ENCODE measurements at places on chromosomes 6 and 20. TPM values are rescaled to one million over a fixed set of nuclear protein-coding genes. Genes with fewer than 3 reads are reported as not detected.

Gene CST5
- total RNA-seq: not detected

Gene CD24
- total RNA-seq: 86.9 TPM

Gene ZNF391
- total RNA-seq: 14.2 TPM

Gene SIGLEC1
- 8.8 TPM for total RNA-seq

Gene KCNS1
- total RNA-seq: not detected

Gene PPP1R3G
- total RNA-seq: 4.4 TPM

Gene ENPP4
- 4.4 TPM for total RNA-seq

Gene FKBP1C
- not detected for total RNA-seq

Gene OR2H1
- total RNA-seq: not detected

Gene RMND1
- 15.7 TPM for total RNA-seq

Gene SLC26A8
- not detected for total RNA-seq

Gene POPDC3
- not detected for total RNA-seq

Gene HTR1E
- not detected for total RNA-seq

Gene WASF1
- 20.1 TPM for total RNA-seq

Gene HEY2
- 0.98 TPM for total RNA-seq

Gene RBPJL
- not detected for total RNA-seq

Gene TRIM10
- not detected for total RNA-seq

Gene SRMS
- total RNA-seq: not detected

Gene CPNE1
- 149 TPM for total RNA-seq

Gene NNAT
- 8.3 TPM for total RNA-seq

Gene ELOVL2
- total RNA-seq: 0.25 TPM

Gene LIME1
- total RNA-seq: 32.4 TPM

Gene SAPCD1
- not detected for total RNA-seq

Gene DAAM2
- 22.1 TPM for total RNA-seq

Gene NHSL1
- total RNA-seq: 23.1 TPM

Gene ZNF831
- 2.2 TPM for total RNA-seq

Gene DUSP15
- total RNA-seq: 2.5 TPM

Gene NKAIN2
- total RNA-seq: not detected

Gene DYNLT2
- 3.2 TPM for total RNA-seq
